Kidney epithelial cell (primary cell): ENCODE measurements at places on chromosomes 6 and 20. TPM values are rescaled to one million over a fixed set of nuclear protein-coding genes. Genes with fewer than 3 reads are reported as not detected.

Gene MTG2
- total RNA-seq, result 19.5 and 31.9 TPM in 2 replicates

Gene FAM229B
- 3.6 and 13.0 TPM in 2 replicates for total RNA-seq

Gene LIME1
- total RNA-seq, result 9.4 and 14.0 TPM in 2 replicates

Gene SMLR1
- total RNA-seq, result not detected in 2 replicates

Gene SIGLEC1
- total RNA-seq, result not detected in 2 replicates

Gene PKIB
- total RNA-seq, result 10.6 and 15.3 TPM in 2 replicates

Gene SAMD5
- 4.9 and 6.1 TPM in 2 replicates for total RNA-seq

- no peak for DNase-seq
Observed at GRCh38 chr6:44923444-44923843, 404.7 kb upstream of the RUNX2 start.

DNA sequence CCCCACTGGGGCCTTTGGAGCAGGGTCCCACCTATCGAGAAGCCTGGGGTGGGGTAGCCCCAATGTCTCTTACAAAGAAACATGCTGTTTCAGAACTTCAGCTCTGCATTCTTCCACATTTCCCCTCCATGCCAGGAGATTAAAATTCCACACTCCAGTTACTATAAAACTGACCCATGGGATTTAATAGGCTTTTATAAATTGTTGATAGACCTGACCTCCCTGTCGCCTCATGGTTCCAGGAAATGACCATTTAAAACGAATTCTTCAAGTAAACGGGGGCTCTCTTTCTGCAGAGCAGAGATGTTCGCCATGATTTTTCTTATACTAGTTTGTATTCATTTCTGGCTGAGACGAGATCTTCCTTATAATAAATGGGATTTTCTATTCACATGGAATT lies 19.3 kb downstream of the RIN2 start:
- DNase-seq, result no peak

GRCh38 chr6:125593746-125594145 lies 155.7 kb upstream of the HEY2 start:
- no peak for DNase-seq

GRCh38 chr6:53431704-53432103 lies 83.0 kb upstream of the ELOVL5 start:
- no peak for DNase-seq

DNA sequence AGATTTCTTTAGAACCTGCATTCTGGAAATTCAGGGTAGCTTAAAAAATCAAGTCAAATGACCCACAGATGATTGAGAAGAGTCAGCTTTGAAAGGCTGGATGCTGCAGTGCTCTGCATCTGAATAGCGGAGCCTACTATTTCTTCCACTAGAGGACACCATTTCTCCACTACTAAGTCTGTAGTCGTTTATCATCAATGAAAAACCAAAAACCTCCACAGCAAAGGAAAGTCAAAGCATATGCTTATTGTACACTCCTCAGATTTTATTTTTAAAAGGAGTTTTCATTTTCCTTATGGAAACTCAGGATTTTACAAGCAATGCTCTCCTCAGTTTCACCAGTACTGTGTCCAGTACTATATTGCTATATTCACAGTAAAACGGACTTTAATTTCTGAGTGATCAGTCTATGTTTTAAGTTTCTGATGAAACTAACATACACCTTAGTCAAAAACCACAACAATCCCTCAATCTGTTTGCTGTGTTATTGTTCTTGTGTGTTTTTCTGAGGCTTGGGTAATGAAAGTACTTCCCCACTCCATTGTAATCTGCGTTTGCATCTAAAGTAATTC lies 50.5 kb upstream of the ENPP5 start:
- peak; percentile 4 for DNase-seq

DNA sequence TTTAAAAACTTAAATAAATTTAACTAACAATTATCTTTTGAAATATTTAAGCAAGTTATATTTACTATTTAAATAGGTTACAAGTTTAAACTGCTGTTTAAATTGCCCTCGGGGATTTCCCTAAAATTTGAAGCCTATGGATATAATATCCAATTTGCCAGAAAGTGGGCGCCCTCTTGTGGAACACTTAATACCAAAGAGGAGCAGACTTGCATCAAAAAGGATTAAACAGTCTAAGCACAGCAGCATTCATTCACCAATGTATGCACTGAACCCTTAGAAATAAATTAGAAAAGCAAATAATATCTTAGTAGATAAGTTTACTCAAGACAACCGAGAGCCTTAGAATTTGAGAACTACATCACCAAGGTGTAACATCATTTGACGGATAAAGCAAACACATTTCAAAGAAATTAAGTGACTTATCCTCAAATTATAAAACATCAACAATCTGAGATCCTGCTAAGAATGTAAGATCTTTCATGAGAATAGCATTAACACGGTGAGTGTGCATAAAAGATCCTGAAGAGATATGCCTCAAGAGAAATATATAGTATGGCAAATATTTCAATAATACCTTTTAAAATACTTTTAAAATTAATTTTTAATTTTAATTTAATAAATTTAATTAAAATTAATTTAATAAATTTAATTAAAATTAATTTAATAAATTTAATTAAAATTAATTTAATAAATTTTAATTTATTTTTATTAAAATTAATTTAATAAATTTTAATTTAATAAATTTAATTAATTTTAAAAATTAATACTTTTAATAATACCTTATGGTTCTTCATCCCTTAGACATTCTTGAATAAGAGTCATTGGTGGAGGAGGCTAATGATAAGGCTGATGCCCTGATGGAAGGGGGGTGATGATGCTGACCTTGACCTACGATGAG lies 11.5 kb upstream of the MEP1A start:
- no peak for DNase-seq

GRCh38 chr6:32785781-32786533 lies 22.6 kb upstream of the HLA-DQB2 start:
- DNase-seq, result no peak

GRCh38 chr6:68726992-68727391 lies 91.9 kb downstream of the ADGRB3 start:
- DNase-seq, result no peak
